ENCODE measurements at places on chromosomes 1 and 21. TPM values are rescaled to one million over a fixed set of nuclear protein-coding genes. Genes with fewer than 3 reads are reported as not detected.
A peak's percentile ranks its signal among the peaks of the same experiment; 100 is the strongest.

DNA sequence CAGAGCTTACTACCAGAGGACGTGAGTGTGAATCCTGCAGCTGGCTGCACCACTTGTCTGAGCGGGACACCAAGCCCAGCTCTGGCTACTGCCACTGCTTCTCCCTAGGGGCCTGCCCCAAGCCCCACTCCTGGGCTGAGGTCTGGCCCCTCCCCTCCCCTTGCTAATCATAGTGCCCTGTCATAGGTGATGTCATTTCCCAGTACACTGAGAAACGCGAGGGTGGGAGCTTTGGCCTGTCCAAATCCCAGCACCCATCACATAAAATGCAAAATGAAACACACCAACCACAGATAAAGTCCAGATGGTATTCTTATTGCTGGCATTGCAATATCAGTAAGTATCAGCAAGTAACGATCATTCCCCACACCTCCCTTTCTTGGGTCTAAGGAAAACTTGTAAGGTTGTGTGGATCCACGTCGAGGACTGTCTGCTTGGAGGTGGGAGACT is 77.7 kb downstream of the TOMM20 start:
- peak; percentile 59 for DNase-seq

- DNase-seq: no peak
Measured at GRCh38 chr1:159939678-159940002, 5.8 kb downstream of the IGSF9 start.

- DNase-seq: no peak
Measured at GRCh38 chr1:31651089-31651420, 6.4 kb upstream of the PEF1 start.

DNA sequence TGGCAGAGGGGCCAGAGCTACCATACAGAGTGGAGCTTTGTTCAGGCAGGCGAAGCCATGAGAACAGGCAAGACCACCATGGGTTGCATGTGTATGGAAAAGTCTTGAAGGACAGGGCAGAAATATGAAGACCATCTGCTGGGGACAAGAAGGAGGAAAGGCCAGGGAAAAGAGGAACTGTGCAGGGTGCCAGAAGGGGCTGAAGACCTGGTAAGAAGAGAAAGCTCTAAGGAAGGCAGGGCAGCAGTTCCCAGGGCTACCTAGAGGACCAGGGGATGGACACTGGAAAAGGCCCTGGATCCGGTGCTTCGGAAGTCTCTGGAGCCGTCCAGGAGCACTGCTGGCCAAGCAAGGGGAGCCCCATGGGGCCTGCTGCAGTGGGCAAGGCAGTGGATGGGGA is 43.4 kb downstream of the PKP1 start:
- DNase-seq: no peak

The CLIC6 gene
- 0.03 TPM for polyA plus RNA-seq

The CYP4A22 gene
- not detected for polyA plus RNA-seq

The EDEM3 gene
- 28.6 TPM for polyA plus RNA-seq

Data from SK-N-SH (cell line).